C1 segment of cervical spinal cord (tissue), 14 donors: ENCODE measurements at places on chromosomes 5 and 9.

DNA sequence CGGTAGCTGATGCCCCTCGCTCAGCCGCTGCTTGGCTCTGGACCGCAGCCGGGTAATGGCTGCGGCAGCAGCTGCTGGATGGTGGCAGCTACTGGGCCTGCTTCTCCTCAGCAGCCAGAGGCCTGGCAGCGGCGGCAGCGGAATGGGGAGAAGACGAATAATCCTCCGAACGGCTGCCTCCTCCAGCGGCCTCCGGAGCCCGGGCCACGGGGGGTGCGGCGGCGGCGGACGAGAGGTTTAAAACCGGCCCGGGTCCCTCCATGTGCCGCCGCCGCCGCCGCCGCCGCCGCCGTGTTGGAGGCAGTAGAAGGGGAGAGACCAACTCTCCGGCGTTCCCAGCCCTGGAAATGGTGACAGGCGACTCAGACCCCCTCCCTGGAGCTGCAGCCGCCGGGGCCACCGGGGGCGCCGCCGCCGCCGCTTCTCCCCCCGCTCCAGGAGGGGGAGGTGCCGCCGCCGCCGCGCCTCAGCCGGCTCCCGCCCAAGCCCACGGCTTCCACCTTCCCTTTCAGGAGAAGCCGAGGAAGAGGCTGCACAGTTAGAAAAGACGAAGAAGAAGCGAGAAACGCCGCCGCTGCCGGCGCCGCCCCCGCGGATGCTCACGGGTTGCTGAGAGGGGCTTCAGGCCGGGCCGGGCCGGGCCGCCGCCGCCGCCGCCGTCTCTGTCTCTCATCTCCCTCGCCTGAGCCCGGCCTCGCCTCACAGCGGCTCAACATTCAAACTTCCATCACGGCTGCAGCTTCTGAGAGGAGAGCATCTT lies 118.4 kb upstream of the PRSS3 start:
- DNase-seq, result peak; percentile 80

DNA sequence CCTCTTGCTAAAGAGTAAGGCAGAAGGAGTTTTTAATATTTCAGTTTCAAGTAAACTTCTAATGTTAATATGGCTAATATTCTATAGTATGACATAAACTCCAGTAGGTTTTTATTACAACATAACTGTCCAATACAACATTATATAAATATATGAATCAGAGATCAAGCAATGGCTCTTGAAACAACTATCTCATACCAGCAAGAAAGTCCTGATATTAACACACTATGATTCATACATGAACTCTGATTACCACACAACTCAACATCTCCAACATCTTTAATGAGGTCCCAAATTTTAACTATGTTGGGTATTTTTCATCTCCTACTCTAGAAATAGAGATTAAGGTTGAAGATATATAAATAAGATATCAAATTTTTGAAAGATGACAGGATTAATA lies 878.3 kb downstream of the TLE1 start:
- no peak for DNase-seq

DNA sequence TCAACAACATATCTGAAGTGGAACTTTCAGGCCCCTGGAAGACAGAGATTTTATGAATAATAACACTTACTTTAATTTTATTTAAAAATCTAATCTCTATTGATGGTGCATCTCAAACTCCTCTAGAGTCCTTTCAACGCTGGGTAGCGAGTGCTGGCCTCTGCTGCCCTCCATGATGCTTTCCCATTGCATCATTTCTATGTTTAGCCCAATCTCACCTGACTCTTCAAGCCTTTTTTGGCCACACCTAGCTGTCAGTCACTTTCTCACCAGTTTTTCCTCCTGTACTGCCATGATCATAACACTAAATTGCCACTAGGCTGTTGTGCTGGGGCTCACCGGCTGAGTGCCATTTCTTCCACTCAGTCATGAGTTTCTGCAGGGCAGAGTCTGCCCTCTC lies 396.1 kb upstream of the DAP start:
- DNase-seq, result no peak

DNA sequence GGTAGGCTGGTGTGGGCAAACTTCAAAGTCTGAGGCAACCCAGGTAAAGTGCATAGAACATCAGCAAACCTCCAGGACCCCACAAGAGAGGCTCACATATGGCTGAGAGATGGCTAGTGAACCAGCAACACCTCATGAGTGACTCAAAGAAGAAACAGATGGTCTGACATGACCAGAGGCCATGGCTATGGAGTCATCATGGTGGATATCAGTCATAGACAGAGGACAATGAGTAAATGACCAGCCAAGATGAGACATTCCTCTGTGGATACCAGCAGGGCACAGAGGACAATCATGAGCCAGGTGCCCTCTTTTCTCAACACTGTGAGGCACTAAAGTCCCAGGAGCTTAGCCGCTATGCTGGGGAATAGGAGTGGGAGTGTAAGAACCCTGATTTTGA lies 180.8 kb downstream of the RASEF start:
- DNase-seq, result no peak

DNA sequence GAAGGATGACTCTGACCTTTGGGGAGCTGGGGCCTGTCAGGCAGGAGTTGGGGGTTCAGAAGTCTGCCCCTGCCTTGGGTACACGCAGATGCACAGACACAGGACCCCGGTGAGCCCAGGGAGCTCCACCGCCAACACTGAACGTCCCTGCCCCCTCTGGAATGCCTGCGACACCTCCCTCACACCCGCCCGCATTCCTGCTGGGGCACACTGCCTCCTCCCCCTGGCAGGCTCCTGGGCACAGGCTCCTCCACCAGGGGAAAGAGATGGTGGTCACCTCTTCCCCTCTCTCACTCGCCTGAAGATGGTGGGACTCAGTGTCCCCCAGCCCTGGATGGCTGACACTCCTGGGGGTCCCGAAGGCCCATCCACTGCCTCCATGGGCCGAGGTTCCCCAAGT lies 12.0 kb downstream of the CRB2 start:
- no peak for DNase-seq

DNA sequence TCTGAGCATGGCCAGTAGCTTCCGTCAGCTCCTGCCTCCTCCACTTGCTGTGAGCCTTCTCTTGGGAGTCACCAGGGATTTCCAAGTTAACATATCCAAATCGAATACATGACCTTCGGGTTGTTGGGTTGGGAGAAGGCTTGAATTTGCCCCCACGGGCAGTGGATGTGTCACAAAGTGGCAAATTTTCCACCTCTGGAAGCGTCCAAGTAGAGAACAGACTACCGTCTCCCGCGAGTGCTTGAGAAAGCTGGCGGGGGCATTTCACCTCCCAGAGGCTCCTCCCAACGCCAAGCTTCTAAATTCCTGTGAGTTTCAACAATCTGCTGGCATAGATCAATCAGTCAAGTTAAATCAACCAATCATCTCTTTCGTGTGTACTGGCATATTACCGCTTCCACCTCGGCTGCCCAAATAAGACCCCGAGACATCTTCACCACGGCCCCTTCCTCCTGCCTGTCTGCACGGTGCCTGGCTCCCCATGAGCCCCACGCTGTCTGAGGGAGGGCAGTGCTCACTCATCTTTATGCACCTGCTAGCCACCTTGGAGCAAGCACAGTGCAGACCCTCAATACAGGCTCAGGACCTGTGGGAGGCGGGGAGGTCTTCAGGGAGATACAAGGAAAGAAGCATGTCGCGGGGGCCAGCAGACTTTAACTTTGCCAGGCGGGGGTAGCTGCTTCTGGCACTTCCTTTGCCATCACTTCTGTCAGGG lies 79.1 kb downstream of the MRPL36 start:
- DNase-seq, result no peak

- no peak for DNase-seq
Observed at GRCh38 chr5:78549043-78549442, 99.5 kb downstream of the LHFPL2 start.

GRCh38 chr5:84425365-84425881 lies 40.7 kb upstream of the EDIL3 start:
- DNase-seq, result no peak

GRCh38 chr5:138668451-138669380 lies 84.5 kb upstream of the CTNNA1 start:
- DNase-seq, result no peak

DNA sequence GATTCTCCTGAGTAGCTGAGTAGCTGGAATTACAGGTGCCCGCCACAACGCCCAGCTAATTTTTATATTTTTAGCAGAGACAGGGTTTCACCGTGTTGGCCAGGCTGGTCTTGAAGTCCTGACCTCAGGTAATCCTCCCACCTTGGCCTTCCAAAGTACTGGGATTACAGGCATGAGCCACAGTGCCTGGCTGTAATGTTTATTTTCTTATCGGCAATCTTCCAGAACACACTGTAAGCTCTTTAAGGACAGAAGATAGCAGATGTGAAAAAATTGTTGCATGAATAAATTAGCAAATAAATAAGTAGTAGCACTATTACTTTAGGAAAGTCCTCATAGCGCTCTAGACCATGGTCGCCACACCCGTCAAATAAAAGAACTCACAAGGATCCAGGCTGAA lies 100.5 kb downstream of the ENC1 start:
- DNase-seq, result no peak

DNA sequence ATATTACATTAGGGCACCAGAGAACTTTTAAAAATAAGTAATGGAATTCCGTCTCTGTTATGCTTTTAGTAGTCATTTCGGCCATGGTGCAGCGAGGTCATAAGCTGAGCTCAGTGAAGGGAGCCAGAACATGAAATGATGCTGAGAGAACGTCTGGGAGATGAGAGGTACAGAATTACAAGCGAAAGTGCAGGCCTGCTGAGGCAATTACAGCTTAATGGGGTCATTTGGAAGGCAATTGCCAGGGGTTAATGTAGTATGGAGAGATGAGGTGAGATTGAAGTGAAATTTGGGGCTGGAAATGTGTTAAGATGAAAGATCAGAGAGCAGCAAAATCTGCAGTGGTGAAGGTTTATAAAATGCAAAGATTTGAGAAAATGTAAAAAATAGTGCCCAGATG lies 96.5 kb downstream of the PBX3 start:
- DNase-seq, result no peak

GRCh38 chr5:132094393-132095076 lies 20.9 kb downstream of the CSF2 start:
- DNase-seq, result no peak

GRCh38 chr5:78339617-78340436 lies 20.6 kb upstream of the SCAMP1 start:
- DNase-seq, result no peak

GRCh38 chr5:6603643-6604042 lies 29.2 kb downstream of the NSUN2 start:
- DNase-seq, result no peak

DNA sequence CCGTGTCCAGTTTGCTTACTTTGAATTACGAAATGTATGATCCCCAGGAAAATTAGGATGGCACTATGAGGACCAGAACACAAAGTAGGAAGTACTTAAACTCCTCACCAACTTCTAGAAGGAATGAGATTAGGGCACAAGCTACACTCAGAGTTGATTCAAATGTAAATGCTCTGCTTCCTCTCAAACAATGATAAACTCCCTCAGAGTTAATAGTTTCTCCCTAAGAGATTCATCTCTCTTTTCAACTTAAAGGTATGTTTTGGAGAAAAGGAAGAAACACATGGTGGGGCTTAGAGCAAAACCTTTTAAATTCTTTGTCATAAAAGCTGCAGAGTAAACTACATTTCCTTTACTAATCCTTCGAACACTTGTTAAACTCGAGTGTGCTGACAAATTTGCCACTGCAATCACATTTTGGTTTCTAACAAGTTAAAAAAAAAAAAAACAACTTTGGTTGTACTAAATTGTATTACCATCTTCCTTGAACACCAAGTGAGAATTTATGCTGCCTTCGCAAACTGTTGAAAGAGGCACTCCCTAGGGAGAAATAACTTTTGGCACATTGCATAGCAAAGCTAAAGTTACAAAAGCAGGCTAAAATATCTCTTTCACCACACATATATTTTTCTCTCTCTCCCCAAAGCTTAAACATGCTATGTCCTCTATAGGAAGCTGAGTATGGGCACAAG lies 66.6 kb downstream of the DENND1A start:
- DNase-seq, result no peak

GRCh38 chr5:115816226-115817081 lies at the start of gene CDO1:
TSS of gene CDO1 (minus strand) at chr5:115816659. CDS start at chr5:115816397, 262 bp downstream.
- peak; percentile 46 for DNase-seq

DNA sequence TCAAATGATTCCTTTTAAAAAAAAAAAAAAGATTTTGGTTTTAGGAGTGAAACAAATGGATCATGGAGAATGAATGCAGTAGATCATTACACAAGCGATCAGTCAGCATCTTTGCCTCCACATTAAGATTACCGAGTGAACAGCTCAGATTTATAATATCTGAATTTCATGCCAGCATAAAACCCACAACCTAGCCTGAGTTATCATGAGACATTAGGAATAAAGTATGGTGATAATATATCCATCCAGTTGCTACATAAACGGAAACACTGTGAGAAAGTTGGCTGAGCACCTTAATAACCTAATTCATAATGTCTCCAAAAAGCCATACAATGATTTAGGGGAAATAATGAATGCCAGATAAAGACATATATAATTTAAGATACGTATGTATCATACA lies 553.1 kb upstream of the TUSC1 start:
- DNase-seq, result no peak

DNA sequence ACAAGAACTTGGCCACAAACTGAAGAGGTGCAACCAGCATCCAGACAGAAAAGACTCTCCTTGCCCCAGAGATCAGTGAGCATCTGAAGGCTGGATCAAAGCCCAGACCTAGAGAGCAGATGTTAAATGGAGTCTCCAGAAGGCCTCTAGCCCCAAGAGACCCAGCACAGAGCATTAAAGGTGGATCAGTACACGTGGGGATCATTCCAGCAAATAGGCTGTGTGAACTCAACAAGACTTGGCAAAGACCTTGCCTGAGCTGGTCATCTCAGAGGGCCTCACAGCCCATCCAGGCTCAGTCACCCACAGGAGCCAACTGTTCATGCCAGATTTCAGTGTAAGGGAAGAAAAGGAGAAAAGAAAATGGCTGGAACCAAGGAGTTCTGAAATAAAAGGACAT lies 214.0 kb downstream of the ENC1 start:
- no peak for DNase-seq

- DNase-seq, result no peak
Observed at GRCh38 chr9:16445141-16445920, 425.1 kb downstream of the BNC2 start.

GRCh38 chr5:78345485-78345884 lies 14.9 kb upstream of the SCAMP1 start:
- DNase-seq, result no peak

DNA sequence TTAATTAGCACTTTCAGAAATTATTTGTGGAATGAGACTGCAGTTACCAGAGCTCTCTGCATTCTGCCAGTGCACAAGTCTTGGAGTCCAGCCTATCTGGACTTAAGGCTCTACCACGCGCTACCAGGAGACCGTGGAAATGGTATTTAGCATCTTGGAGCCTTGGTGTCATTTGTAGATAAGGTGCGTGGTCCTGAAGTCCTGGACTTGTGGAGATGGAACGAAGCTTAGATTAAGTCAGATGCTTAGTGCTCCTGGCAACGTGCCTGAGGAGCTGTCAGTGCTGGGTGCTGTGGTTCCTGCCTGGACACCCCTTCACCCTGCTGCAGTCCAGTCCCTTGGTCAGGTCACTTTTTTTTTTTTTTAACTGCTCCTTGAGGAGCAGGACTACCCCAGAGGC lies 59.7 kb downstream of the RCL1 start:
- no peak for DNase-seq

DNA sequence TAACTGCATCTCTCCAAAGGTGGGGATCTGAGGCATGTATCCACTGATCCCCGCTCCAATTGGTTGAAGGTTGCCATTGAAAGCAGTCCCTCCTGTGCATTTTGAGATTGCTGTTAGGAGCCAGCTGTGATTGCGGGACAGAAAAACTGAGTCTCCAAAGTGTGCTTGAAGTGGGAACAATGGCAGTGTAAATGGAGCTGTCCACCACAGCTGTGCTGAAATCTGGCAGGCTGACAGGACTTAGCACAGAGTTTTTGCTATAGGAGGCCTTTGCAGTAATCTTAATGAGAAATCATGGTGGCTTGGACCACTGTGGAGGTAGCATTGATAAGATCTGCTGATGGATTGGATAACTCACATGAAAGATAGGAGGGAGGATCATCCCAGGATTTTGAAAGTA lies 3.3 kb downstream of the RNF20 start:
- DNase-seq, result no peak
